ENCODE measurements at places on chromosomes 11 and 22.

DNA sequence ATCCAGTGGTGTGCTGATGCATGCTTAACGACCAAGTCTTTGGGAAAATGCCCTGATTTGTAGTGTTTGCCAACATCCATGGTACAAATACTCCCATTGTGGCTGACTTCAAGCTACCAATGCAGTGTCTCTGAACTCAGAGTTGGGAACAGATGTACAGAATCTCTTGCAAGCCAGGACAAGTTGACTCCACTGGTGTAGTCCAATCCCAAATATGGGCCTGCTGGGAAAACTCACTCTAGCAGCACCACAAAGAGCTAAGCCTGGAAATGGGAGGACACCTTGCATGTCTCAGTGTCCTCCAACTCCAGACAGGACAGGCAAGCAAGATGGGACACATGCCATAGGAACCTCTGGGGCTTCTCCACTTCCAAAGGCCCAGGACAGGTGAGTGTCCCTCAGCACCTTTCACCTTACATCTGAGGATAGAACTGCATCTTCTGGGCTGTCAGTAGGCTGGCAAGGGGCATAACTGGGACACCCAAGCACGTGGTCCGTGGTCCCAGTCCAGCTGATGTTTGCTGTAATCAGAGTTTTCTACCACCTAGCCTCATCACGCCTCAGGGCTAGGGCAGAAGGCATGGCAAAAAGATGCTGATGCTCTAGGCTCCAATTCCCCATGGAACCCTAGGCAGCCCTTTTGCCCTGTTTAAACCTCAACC, 6.5 kb downstream of the LMO1 start:
- no peak for DNase-seq

DNA sequence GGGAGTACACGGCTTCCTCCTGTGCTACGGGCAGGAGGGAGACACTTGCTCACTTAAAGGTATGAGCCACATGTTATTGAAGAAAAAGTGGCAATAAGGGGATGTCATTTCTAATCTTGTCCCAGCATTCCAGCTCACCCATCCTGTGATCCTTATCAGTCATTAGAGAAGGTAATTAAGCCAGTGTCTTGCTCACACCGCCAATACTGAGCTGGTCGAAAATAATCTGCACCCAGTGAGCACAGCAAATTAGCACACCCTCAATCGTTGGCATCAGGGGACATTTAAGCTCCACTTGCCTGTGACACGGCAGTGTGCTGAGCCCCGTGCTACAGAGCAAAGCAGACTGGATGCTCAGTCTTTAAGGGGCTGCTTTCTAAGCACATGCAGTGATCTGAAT, 510.7 kb downstream of the OPCML start:
- DNase-seq, result no peak

- no peak for DNase-seq
These were observed 59.8 kb downstream of the CEP57 start for GRCh38 chr11:95850137-95850536.

- no peak for DNase-seq
These were observed 855.4 kb upstream of the CHORDC1 start for GRCh38 chr11:91078221-91078620.

- DNase-seq, result peak; percentile 88
These were observed 6.6 kb downstream of the CERK start for GRCh38 chr22:46731246-46732040.

DNA sequence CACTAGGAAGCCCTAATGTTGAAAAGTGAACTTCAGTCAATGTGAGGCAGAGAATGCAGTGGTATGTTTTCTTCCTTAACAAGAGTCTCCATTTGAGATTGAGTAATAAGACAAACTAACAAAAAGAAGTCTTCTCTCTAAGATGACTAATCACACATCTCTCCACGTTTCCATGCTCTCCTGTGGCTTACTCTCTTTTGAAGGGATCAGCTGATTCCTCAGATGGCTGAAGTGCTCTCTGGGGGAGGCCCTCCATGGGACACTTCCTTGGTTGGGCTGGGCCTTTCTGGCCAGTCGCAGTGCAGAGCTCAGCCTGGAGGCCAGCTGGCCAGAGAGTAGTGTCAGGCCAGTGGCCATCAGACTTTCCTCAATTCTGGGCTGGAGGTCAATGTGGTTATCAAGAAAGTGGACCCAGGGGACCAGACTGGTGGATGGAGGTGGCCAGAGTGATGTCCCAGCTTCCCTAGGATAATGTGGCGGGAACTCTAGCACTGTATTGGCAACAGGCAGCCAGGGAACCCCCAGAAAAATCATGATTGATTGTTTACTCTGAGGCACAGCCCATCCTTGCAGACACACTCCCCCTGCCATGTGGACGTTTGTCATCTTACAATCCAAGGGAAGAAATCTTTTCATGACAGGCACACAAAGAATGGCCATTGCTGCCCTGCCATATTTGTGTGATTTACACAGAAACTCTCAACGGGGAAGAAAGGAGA, 14.5 kb downstream of the CSRP3 start:
- DNase-seq, result no peak

- peak; percentile 29 for DNase-seq
These were observed 8.4 kb downstream of the LRRC10B start for GRCh38 chr11:61516675-61517572.

DNA sequence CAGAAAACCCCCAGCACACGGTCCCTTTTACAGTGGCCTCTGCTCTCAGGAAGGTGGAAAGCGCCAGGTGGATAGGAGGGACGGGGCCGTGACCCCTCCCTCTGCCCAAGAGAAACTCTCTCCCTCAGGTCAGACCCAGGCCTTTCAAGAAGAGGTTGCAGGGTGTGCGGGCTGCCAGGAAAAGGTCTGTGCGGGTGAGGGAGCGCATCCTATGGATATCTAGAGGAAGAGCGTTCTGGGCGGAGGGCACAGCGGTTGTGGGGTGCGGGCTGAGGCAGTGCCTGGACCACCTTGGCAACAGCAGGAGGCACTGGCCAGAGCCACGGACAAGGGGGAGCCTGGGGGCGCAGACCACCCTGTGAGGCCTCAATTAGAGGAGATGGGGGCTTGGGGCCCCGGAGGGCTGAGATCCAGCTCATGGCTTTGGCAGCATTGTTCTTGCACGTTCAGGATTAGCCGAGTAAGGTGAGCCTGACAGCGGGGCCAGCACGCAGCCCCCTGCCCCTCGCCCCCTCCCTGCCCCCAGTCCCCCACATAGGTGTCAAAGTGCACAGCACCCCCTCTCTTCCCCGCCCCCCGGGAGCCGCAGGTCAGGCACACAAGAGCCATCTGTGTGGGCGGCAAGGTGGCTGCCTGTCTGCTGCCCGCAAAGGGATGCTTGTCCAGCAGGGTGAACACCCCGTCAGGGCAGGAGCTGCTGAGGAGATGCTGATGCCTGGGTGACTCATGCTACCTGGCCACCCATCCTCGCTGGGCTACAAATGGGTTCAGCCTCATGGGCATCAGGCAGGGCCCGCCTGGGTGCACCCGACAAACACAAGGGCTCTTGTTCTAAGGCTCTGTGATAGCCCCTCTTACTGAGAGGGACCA, 92.8 kb upstream of the KCNQ1OT1 start:
- no peak for DNase-seq
